GM13977 (cell line): ENCODE measurements at places on chromosomes 5 and 9.

GRCh38 chr5:77633207-77633675, 5.3 kb downstream of the OTP start:
- no peak for DNase-seq

DNA sequence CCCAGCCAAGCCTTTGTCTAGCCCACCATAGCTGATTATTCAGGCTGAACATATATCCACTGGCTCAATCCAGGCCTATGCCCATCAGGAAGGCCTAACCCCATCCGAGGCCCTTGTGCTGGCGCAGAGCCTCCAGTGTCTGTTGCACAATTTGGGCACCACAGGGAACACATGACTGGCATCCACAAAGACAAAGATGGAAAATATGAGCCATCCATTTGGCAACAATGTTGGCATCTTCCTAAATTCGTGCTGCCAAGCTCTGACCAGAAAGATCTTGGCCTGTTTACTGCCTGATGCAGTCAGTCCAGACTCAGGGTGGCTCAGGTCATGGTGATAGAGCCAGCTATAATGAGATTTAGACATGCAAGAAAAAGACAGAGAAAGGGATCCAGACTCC, 233.8 kb downstream of the PIK3R1 start:
- DNase-seq = no peak

DNA sequence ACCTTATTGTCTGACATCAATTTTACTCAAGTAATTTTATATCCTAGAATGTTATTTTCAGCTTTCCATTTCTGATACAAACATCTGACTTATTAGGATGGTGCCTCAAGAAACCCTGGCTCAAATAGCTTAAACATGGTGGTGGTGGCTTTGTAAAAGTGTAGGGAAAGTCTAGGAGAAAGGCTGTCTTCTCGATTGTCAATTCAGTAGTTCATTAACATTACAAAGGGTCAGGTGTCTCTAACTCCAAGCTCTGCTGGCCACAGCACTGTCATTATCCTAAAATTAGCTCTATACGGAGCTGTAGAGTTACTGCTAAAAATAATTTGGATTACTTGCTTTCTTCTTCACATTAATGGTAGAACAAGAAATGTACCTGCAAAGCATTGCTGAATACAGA, 1360.1 kb upstream of the CDH6 start:
- no peak for DNase-seq

- DNase-seq = no peak
Observed at GRCh38 chr9:109107402-109108240, 12.1 kb downstream of the TMEM245 start.

DNA sequence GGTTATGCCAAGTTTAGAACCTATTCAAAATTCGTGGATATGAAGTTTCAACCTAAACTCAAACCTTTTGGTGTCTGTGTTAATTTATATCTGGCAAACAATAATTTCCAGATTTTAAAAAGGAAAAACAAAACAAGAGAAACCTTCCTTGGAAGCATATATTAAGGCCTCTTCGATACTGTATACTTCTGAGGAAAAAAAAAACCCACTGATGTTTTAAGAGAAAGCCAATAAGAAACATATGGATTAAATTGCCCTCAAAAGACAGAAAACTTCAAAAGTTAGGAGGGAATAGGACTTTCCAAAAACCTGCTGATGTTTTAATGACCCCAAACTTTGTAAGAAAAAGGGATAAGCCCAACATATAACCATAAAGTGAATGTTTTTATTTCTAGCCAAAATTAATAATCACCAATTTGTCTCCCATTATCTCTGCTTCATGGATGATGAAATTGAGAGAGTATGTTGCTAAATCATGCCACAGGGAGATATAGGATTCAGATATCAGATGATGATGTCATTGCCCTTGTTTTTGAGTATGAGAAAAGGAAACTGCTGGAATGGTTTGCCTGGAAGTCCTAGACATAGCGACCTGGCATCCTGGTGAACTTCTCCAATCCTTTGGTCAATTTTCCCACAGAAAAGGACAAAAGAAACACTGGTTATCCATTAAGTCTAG, 423.9 kb downstream of the DMRT2 start:
- no peak for DNase-seq

DNA sequence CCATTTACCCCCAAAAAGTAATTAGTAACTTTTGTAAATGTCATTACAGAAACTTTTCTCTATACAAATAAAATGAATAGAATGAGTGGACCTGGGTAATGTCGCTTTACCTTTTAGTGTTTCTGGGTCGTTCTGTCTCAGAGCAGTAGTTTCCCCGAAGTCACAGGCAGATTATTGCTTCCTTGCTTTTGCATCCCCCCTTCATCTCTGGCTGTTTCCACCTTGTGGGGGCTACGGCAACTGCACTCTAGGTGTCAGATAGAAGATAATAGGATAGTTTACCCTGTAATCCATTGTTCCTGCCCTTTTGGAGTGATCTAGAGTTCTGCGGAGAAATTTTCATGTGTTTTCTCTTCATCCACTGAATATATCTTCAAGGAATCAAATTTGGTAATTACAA, 68.7 kb downstream of the PRR16 start:
- no peak for DNase-seq

DNA sequence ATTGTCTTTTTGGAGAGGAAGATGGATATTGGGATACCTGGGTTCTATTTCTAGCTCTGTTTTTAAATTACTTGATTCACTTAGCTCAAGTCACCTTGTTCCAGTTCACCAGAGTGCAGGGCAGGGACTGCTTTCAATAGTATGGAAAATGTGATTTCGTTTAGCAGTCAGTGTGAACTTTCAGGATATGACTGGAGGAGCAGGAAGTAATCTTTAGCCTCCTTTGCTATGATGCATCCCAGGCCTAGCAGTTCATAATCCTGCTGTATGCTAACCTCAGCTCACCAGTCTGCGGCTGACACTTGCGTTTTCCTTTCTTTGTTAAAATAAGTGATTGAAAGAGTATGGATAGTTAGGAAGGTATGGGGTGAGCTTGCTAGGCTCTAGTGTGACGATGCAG, 169.7 kb downstream of the ARHGAP26 start:
- no peak for DNase-seq

DNA sequence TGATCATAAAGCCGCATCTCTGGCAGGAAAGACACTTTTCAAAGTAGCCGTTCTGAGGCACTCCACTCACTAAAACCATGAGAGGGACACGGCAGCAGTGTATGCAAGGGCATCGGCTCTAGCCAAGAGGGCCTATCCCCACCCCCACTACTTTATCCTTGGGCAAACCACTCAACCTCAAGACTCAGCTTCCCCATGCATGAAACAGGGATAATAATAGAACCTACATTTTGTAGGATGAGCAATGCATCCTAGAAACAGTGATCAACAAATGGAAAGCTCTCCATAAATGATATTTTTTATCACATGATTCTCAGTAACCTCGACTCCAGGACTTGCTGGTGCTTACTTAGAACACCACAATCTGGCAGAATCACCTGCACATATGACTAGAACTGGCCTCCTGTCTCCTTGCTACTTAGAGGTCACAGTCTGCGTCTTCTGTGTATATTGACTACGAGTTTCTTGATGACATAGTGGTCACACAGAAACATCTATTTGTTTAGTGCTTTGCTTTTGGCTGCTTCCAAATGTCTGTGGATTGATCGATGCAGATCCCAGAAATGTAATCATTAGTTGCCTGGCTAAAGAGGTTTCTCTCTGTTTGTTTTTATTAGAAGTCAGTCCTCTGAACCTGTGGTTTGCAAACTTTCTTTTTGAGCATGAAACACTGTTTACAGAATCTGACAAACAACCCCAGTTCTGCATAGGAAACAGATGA, 102.1 kb downstream of the LHFPL2 start:
- no peak for DNase-seq

GRCh38 chr5:158177146-158177545, 318.2 kb upstream of the CLINT1 start:
- no peak for DNase-seq

DNA sequence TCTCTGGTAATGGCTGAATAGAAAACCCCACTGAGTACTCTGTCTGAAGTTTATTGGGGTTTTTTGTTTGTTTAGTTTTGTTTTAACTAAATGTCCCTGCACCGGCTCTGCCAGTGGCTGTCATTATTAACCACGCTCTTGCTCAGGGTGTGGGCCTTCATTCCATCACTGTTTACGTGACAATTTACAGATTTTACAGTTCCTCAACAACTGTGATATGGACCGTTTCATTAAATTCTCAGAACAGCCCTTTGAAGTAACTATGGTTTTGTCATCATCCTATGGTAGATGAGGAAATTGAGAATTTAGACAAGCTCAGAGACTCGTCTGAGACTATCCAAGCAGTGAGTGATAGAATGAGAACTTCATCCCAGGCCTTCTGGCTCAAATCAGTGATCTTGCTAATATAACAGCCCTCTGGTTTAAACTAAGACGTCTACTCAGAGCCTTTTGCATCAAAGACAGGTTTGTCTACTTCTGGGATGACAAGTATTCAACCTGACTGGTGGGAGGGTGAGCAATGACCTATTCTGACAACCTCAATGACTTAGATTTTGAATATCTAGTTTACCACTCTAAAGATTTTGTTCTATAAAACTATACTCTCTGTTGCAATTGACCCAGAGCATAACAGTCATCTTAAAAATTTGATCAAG, 77.3 kb upstream of the MAP3K1 start:
- DNase-seq = no peak

GRCh38 chr5:52748590-52748989, 39.1 kb upstream of the ITGA1 start:
- DNase-seq = no peak

DNA sequence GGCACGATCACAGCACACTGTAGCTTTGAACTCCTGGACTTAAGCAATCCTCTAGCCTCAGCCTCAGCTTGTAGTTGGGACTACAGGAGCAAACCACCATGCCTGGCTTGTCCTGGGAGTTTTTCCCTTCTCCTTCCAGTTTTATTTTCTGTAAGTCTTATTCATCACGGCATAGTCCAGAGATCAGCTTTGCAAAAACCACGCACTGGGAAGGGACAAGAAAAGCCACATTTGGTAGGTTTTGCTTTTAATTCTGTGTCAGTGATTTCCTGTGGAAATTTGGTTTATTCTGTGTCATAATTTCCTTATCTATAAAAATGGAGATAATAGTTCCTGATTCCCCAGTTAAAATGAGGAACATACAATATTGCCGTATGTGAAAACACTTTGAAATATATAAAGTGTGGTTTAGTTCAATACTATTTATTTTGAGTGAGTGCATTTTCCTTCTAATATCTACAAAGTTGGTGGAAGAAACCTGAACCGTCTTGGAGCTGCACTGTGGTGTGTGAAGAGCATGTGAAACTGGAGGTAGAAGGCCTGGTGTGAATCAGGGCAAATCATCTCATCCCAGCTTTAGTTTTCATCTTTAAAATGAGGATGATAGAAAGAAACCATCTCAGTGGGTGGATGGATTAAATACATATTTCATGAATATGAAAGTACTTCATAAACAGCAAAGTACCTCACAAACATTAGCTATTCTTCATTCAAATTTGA, 92.8 kb upstream of the ELL2 start:
- DNase-seq = no peak

DNA sequence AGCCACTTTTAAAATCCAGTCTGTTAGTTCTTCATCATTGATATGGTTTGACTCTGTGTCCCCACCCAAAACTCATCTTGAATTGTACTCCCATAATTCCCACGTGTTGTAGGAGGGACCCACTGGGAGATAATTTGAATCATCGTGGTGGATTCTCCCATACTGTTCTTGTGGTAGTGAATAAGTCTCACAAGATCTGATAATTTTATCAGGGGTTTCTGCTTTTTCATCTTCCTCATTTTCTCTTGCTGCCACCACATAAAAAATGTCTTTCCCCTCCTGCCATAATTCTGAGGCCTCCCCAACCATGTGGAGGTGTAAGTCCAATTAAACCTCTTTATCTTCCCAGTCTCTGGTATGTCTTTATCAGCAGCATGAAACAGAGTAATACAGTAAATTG, 26.9 kb upstream of the SH3TC2 start:
- DNase-seq = no peak

DNA sequence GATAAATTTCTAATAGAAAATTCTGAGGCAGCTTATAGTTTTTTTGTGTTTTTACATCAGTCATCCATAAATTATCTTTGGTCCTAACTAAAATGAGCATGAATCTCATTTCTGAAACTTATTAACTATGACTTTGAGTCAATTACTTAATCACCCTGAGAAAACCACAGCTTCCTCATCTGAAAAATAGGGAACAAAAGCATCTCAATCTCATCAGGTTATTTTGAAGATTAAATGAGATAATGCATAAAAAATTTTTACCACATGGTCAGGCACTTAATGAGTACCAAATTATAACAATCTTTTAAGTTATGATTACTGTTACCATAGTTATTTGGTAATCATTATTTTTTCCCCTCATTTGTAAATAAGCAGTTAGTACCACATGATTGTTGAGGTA, 279.1 kb downstream of the MAST4 start:
- DNase-seq = no peak

DNA sequence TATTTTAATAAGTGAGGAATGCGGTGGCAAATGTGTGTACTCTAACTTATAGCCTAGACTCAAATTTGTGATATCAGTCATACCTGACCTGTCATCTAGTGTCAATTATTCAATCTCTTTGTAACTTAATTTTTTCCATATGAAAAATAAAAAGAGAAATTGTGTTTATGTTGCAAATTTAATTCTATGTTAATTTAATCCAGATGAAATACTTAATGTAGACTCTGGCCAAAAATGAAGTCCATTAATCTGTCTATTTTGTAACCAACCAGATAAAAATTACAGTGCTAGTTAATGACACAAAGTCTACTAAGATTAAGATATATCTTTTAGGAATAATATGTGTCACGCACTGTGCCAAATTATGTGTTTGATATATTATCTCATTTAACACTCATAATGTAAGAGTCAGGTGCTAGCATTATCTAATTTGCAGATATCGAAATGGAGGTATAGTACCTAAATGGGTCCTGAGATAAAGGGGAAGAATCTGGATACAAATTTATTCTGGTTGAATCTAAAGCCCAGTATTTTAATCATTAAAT, 712.1 kb downstream of the KCTD16 start:
- no peak for DNase-seq

GRCh38 chr9:86525182-86525581, 171.0 kb upstream of the TUT7 start:
- DNase-seq = no peak

- no peak for DNase-seq
Observed at GRCh38 chr5:54743581-54743980, 226.0 kb downstream of the SNX18 start.
